NCI-H1930 (cell line): ENCODE measurements at places on chromosomes 4 and X.
A peak's percentile ranks its signal among the peaks of the same experiment; 100 is the strongest.

DNA sequence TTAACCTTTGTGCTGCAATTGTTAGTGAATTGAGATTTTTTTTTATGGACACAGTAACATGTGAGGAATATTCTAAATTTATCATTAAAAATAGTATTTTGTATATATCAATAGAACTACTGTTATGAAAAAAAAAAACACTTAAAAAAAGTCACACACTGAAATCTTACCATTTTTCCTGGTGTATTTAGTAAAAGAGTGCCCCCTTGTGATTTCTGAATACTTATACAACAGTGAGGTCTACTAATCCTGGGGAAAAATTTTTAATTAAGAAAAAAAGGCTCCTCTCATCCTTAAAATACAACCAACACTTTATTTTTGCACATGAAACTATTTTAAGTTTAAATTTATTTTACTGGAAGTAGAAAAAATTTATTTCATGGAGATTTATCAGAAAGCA lies 56.4 kb upstream of the SPOCK3 start:
- DNase-seq, result no peak

DNA sequence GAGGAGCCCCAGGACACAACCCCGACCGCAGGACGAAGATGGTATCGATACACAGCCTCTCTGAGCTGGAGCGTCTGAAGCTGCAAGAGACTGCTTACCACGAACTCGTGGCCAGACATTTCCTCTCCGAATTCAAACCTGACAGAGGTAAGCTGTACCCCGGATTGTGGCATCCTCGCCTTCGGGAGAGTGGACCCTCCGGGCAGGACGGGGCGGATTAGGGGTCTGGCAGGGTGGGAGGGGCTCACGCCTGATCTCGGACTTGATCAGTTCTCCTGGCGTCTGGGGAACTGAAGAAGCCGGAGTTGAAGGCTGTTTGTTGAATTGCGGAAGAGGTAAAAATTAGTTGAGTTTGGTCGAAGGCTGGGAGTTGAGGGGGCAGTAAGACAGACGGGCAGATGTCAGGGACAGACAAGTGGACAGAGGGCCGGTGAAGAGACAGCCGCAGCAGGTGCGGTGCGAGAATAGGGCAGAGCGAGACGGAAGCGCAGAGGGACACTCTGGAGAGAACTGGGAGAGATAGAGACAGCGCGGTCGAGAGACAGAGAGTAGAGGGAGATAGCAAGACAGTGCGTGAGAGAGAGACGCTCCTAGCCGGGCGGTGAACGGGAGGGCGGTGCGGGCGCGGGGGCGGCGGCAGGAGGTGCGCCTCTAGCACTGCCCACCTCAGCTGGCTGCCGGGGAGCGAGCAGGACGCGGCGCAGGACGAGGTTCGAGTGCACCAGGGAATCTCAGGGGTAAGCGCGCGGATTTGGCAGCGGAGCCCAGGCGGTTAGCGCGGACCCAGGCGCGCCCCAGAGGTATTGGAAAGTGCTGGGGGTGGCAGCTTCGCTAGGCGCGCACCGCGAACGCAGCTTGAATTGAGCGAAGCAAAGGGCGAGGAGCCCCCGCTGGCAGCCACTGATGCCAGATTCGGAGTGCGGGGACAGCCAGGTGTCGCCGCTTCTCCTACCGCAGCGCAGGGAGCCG lies 23.9 kb downstream of the ARHGAP36 start:
- no peak for DNase-seq

GRCh38 chr4:74527049-74527448 lies 82.1 kb downstream of the AREG start:
- no peak for DNase-seq

DNA sequence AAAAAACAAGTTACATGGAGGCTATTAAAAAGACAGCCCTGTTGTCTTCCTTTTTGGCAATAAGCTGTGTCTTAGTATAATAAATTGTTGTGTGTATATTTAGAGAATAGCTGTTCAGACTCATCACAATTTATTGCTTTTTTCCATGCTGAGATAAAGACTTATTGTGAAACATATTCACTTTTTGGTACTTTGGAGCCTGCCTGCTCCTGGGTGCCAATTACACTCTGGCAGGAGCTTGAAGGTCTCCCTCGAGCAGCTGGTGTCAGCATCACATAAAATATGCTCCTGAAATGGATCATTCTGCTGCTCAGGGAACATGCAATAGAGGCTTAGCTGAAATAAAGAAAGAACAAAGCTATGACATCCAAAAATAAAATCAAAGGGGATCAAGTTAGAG lies 211.6 kb upstream of the DKK2 start:
- no peak for DNase-seq

GRCh38 chrX:23937100-23937499 lies 29.3 kb downstream of the CXorf58 start:
- DNase-seq, result no peak

DNA sequence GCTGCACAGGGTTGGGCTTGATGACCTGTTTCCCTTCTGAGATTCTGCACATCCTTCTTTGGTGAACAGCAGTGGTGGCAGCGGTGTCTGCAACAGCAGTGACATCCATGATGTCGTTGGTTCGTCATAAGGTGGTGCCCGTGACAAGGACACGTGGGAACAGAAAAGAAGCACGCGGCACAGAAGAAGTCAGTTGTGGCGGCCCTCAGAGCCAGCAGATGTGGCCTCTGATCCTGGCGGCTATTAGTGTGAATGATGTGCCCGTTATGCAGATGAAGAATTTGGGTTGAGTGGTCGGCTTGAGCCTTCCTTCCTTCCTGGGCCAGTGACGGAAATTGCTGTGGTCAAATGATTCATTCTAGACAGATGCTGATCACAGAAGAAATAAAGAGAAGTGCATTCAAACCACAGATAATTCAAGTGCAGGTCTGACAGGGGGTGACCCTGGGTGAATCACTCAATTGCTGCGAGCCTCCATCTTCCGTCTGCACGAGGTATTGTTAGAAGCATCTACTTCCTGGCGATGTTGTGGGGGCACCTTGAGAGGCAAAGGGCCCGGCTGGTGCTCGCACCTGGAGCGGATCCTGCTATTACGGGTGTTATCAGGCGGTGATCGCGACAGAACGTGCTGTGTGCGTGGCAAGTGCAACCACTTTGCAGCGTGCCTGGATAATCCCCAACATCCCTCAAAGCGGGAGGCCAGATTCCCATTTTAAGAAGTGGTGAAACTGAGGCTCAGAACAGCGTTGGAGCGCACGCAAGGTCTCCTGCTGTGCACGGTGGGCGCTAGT lies 215.2 kb upstream of the PSAPL1 start:
- no peak for DNase-seq

GRCh38 chr4:171639540-171639939 lies 173.7 kb upstream of the GALNTL6 start:
- no peak for DNase-seq

GRCh38 chrX:17072301-17072700 lies 125.8 kb downstream of the REPS2 start:
- DNase-seq, result no peak

DNA sequence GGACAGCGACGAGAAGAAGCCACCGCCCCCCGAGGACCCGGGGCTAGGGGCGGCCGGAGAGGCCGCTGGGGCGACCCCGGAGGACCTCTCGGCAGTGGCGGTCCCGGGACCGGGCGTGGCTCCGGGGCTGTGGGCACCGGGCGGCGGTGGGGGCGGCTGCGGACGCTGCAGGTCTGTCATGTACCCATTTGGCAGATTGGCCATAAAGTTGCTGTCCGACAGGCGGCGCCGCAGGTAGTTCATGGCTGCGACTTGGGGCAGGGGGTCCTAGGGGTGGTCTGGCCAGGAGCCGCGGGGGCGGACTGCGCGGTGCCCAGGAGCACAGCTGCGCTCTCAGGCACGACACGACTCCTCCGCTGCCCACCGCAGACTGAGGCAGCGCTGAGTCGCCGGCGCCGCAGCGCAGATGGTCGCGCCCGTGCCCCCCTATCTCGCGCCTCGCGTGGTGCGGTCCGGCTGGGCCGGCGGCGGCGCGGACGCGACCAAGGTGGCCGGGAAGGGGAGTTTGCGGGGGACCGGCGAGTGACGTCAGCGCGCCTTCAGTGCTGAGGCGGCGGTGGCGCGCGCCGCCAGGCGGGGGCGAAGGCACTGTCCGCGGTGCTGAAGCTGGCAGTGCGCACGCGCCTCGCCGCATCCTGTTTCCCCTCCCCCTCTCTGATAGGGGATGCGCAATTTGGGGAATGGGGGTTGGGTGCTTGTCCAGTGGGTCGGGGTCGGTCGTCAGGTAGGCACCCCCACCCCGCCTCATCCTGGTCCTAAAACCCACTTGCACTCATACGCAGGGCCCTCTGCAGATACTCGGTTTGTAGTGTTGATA lies at the start of gene SYN1:
SYN1 (minus strand) TSS at position 372 of the 817 bp plus-strand sequence; CDS start at position 243, 129 bp downstream.
- peak; percentile 86 for DNase-seq

DNA sequence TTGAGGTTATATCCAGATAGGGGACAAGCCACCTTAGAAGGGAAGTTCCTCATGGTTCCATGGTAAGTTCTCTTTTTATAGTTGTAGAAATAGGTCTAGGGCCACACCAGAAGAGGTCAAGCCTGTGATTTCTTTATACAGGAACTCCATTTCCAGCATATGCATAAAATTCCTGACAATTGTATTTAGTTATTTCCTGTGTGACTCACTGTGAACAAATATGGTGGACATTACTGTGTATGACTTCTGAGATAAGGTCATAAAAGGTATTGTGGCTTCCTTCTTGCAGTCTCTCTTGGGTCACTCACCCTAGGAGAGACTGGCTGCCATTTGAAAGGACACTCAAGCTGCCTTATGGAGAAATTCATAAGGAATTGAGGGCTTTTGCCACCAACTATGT lies 2.2 kb upstream of the C4orf36 start:
- no peak for DNase-seq

- DNase-seq, result no peak
Observed at GRCh38 chr4:85964298-85964697, 395.6 kb downstream of the MAPK10 start.

DNA sequence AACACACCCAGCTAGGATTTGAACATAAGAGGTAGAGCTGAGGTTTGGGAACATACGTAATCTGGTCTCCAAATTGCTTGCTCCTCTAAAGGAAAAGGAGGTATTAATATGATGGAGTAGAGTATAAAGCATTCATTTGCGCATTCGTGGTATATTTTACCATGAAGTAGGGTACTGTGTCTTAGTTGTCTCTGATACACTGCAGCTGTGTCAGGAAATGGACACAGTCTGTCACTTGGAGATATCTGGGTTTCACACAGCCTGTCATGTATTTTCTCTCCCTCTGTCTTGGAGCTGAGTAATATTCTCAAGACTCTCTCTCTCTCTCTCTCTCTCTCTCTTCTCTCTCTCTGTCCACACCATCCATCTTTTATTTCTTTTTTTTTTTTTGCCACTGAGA lies 274.8 kb upstream of the UGT8 start:
- no peak for DNase-seq

DNA sequence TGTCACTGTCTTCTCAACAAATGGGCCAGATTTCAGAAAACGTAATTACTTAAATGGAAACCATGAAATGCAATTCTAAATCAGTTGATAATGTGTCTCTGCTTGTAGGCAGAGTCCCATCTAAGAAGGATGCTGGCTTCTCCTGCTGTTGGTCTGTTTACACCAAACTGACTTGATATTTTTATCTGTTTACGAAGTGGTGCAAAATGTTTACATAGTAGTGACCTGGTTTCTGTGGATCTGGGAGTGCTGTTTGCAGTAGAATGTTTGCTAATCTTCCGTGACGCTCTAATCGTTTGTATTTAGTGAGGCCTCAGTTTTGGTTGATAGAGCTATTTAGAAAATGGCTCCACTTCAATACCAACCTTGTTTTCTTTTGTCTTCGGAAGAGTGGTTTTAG lies 213.5 kb downstream of the VEGFC start:
- DNase-seq, result peak; percentile 85

DNA sequence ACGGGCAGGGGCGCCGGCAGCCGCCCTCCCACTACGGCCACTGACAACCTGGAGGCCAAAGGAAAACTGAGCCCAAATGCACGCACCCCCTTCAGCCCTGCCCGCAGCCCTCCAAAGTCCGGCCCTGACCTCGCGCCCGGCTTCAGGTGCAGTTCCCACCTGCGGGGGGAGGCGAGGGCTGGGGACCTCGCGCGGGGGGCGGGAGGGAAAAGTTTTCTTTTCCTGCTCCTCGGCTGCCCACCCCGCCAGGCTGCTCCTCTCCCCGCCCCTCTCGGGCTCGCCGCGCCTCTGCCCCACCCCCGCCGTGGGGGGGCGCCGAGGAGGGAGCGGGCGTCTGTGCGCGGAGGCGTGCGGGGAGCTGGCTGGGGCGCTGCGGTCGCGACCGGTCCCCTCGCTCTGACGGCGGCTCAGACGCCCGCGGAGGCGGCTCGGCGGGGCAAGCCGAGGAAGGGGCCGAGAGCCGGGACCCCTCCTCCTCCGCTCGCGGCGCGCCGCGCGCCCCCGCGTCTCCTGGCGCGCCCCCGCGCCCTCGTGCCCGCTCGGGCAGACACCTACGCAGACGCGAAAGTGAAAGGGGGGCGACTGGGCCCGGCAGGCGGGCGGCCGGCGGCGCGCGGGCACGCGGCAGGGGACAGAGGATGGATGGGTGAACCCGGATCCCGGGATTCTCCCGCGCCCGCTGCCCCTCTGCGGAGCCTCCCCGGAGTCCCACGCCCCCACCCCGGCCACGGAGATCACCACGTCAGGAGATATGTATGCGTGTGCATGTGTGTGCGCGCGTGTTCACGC lies 3.1 kb upstream of the NR3C2 start:
- DNase-seq, result peak; percentile 37

GRCh38 chr4:61427818-61428495 lies 227.8 kb downstream of the ADGRL3 start:
- no peak for DNase-seq

GRCh38 chr4:151095142-151095541 lies 4.3 kb upstream of the RPS3A start:
- DNase-seq, result no peak

DNA sequence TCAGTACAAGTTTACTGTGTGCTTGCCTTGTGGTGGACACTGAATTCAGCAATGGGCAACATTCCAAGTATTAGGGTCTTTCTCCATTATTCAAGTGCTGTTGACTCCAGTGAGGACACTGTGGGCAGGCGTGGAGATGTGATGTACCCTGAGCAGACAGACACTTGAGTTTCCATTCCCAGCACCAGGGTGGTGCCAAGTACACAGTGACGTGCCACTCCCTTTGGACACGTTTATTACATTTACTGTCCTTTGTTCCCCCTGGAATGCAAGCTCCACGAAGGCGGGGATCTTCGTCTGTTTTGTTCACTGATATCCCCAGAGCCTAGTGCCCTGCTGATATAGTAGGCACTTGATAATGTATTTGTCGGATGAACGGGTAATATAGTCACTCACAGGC lies 130.6 kb upstream of the STX18 start:
- no peak for DNase-seq

- DNase-seq, result no peak
Observed at GRCh38 chrX:149950681-149951080, 12.4 kb upstream of the EOLA2 start.

DNA sequence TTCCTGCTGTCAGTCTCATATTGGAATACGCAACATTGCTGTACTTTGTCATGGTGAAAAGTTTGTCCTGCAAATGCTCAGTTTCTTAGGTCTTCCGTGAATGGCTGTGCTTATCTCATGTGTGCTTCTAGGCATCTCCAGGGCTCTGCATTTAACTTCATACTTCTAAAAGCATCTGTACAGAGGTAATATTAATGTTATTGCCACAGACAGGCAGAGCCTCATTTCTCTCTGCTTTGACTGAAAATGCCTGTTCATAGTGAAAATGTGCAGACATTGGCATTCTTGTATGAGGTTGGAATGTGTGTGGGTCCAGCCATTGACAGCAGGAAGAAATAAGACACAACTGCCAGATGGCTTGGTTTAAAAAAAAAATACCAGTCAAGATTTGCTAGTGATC lies 140.1 kb upstream of the TTC29 start:
- DNase-seq, result no peak
